ENCODE measurements at places on chromosomes 12 and 14.

DNA sequence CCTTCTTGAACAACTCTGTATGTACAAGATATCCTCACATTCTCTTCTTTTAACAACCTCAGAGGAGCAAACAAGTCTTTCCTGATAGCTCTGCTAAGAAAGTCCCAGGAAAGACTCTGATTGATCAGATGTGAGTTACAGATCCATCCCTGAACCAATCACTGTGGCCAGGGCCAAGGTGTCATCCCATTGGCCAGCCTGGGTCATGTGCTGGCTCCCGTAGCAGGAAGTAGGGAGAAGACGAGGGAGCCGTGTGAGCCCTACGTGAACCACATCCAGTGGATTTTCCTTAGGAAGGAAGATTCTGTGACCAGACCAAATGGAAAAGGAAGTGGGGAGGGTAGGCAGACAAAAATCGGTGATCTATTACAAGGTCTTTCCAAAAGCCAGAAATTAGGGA is 5.6 kb downstream of the P2RX7 start:
- no peak for DNase-seq

DNA sequence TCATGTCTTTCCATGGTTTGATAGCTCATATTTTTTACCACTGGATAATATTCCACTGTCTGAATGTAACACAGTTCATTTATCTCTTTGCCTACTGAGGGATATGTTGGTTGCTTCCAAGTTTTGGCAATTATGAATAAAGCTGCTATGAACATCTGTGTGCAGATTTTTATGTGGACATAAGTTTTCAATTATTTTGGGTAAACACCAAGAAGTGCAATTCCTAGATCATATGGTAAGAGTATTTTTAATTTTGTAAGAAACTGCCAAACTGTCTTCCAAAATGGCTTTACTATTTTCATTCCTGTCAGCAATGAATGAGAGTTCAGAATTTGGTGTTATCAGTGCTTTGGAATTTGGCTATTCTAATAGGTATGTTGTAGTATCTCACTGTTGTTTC is 43.7 kb upstream of the SLC35F4 start:
- DNase-seq: no peak

- no peak for DNase-seq
Measured at GRCh38 chr14:75542588-75543091, 20.4 kb downstream of the BATF start.

DNA sequence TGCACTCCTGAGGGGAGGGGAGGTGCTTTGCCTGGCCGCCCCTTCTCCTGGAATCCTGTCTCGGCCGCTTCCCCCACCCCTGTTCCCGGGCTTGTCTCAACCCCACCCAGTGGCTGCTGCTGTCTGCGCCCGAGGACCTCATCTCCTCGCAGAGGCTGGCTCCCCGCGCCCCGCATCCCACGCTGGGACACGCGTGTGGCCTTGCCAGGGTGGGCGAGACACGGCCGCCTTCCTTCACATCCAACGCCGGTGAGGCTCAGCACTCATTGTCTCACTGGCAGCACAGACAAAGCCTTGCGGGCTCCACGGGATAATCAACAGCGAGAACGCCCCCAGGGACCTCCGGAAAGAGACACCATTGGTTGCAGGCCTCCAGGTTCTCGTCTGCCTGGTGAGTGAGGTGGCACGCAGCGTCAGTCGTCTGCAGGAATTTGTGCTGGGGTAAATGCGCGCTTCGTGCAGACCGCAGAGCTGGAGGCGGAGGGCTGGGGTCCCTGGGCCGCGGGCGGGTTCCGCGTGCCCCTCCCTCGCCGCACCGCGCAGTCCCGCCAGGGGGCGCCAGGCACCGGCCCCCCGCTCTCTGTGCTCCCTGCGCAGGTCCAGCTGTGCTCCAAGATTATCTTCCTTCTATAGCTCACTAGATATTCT is 26.8 kb downstream of the CCDC177 start:
- no peak for DNase-seq

GRCh38 chr12:21294176-21294575 is 40.5 kb downstream of the SLCO1A2 start:
- DNase-seq: no peak

DNA sequence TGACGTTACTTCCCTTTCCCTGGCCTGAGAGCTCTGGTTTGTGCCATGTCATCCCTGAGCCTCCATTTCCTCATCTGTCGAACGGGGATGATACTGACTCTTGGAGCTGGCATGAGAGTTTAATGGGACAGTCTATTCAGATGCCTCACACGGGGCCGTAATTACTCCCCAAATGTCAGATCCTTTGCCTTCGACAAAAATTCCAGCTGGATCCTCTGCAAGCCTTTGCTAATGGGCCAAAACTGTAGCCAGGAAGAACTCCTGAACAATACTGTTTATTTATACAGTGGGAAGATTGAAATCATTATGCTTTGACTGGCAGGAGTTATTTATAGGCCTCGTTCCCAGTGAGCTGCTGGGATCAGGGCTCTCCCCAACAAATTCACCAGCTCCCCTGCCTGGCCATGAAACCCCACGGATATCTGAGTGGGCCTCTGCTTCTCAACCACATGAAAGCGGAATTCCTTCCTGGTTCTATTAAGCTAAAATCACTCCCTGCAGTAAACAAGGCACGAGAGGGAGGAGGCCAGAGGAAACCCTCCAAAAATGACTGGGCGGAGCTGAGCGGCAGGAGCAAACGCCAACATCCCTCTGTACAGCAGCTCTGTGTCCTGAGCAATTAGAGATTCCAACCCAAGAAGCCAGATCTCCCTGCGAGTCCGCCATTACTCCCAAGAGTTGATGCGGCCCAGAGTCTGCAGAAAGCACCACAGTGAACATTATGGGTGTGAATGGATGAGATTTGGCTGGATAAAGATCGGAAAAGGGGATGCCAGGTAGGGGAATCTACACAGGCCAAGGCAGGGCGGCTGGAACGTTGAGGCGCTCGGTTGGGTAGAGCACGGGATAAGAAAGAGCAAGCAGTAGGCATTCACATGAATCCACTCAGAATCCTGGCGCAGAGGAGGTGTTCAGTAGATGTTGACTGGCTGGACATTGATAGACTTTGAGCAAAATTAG is 326.1 kb downstream of the BCL11B start:
- no peak for DNase-seq

DNA sequence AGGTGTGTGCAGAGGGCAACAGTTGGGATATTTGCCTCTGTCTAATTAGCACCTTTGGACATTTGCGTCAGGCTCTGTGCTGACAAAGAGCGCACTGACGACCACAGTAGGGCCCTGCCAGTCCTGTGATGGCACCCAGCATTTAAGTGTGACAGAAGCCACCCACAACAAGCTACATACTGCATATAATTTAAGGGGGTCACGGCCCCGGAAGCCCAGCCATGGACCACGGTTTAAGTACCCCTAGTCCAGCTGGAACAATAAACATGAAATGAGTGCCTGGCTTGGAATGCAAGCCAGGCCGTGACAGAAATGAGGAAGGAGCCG is 16.8 kb upstream of the DYNC1H1 start:
- no peak for DNase-seq

- DNase-seq: peak; percentile 98
Measured at GRCh38 chr12:53538209-53538689, 31.0 kb upstream of the NPFF start.

DNA sequence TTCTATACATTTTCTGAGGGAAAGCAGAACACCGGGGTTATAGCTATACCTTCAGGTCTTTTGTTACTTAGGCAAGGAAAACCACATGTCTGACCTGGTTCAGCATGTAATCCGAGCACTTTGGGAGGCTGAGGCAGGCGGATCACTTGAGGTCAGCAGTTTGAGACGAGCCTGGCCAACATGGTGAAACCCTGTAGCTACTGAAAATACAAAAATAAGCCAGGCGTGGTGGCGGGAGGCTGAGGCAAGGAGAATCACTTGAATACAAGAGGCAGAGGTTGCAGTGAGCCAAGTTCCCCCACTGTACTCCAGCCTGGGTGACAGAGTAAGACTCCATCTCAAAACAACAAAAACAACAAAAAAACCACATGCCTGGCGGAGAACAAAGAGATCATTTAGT is 177.6 kb downstream of the ACSS3 start:
- no peak for DNase-seq

GRCh38 chr12:94191023-94191422 is 42.6 kb downstream of the PLXNC1 start:
- DNase-seq: no peak

GRCh38 chr12:1418144-1418543 is 176.2 kb downstream of the FBXL14 start:
- DNase-seq: no peak

GRCh38 chr14:77369285-77369684 is 7.6 kb downstream of the TMED8 start:
- DNase-seq: no peak

DNA sequence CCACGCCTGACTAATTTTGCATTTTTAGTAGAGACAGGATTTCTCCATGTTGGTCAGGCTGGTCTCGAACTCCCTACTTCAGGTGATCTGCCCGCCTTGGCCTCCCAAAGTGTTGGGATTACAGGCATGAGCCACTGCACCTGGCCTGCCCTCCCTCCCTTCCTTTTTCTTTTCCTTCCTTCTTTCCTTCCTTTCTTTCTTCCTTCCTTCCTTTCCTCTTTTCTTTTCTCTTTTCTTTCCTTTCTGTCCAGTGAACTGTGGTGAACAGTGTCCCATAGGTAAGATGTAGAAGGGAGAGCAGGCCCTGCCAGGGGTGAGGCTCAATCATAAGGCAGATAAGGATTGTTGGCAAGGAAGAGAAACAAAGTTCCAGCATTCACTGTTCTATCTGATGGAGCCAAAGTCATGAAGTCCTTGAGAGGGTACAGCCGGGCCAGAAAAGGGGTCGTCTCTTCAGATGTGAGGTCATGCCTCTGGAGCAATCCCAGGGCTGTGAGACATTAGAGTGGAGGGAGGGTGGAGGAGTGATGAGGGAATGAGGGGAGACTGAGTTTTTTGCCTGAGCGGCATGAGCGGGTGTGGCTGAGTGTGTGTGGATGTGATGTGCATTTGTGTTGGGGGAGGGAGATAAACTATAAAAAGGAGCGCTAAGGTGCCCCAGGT is 4.2 kb upstream of the MLF2 start:
- DNase-seq: no peak

- DNase-seq: no peak
Measured at GRCh38 chr12:38689195-38689594, 216.2 kb downstream of the CPNE8 start.

- no peak for DNase-seq
Measured at GRCh38 chr12:14171106-14171505, 189.7 kb upstream of the GRIN2B start.

- DNase-seq: no peak
Measured at GRCh38 chr14:87643005-87643404, 350.0 kb downstream of the GALC start.

Data from NCI-H2029 treated with DMSO at 0.1 percent for 48 hours (cell line).